ENCODE measurements at places on chromosomes 2 and 18.

DNA sequence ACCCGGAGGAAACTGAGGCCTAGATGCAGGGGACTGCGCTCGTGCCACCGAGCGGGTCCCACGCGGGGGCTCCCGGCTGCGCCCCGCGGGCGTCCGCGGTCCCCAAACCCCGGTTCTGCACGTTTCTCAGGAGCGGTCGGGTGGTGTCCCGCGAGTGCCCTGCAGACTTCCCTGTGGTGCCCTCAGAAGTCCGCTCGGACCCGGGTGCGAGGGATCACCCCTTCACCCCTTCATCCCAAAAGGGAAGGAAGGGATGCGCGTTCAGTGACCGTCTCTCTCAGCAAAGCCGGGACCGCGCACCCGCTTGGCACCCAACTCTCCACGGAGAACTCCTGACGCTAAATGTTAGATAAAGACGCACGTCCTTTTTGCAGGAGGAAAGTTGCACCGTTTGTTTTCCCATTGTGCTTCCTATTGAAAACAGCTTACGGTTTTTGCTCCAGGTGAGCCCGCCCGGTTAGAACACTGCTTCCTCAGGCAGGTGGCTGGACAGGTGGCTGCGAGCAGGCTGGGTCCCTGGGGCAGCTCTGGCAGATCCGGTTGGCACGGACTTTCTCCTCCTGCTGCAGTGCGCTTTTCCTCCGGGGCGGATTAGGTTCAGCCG, 779 bp downstream of the DGKD start:
- DNase-seq = no peak

DNA sequence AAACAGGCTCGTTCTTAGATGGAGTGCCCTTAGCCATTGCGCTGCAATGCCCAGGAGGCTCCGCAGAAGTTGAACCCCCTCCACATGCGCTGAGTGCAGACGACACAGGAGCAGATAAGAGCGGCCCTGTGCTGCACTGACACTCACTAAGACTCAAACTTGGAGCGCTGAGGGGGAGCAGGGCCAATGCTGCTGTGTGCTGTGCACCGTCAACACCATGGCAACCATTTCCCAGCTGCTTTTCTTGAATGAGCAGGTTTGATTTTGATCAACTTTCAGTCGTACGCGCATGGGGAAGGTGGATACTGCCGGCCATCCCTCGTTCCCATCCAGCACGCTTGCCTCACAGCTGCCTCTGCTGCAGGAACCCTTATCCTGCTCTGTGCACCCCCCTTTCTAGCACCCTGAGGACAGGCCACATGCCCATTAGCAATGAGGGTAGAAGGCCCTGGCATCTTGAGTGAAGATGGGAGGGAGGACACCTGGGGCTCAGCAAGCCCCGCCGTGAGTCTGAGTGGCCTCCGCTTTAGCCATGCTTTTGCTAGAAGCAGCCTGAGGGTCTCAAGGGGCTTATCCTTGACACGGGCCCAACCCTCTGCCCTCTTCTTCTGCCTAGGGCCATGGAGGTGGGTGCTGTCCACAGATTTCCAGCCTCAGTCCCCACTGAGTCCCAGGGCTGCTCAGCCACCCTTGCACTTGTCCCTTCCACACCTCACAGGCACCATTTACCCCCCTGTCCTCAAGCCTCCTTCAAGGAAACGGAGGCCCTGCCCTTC, 271.9 kb downstream of the PHLPP1 start:
- DNase-seq = no peak

- no peak for DNase-seq
These were observed 72.3 kb upstream of the CPO start for GRCh38 chr2:206867006-206867405.

DNA sequence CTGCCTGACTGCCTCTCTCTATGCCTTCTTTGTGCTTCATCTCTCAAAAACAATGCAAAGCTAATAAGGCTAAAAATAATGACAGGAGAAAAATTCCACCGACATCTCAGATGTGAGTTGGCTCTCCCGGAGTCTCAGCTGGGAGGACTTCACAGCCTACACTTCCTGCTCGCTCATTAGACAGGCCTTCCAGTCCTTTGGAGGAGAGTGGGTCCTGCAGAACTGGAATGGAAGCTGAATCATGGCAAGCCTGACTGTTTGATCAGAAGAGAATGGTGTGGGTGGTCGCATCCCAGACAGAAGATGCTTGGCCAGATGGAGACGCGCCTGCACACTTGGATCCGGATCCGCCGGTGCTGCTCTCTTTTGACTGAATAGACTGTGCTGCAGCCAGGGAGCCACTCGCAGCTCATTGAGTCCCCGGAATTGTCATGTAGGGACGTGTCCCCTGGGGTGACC, 49.7 kb downstream of the TRIB2 start:
- DNase-seq = no peak

DNA sequence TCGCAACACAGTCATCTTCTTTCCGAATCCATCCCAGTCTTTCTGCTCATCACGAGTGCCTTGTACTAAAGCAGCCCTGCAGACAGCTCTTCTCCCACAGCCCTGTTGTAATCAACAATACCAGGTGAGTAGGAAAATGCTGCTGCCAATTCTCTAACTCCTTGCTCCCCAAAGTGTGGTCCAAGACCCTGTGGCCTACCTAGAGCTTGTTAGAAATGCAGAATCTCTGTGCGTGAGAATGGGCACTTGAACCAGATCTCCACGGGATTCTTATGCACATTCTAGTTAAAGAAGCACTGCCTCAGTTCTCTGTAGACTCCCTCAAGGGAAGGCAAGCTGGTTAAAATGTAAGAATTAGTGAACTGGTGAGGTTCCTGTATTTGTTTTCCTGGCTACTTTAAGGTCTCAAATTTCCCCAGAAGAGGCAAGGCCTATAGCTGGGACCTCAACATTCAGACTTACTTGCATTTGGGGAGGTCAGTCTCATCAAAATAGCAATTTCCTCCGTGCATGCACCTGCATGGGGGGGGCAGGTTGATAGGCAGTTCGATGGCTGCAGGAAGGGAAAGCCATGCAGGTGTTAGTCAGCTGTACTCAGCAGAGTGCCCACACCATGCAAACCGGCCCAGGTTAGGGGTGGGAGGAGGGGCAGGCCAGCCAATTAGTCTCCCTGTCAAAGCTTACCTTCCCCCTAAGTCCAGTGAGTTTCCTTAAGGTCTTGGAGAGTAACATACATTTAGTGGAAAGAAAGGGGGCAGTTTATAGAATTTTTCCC, 70.8 kb downstream of the DHRS9 start:
- DNase-seq = no peak
